ENCODE measurements at places on chromosomes 16 and 17.

- DNase-seq = no peak
Measured at GRCh38 chr16:9055661-9056060, 35.8 kb upstream of the HAPSTR1 start.

- no peak for DNase-seq
Measured at GRCh38 chr16:67207249-67208091, 8.5 kb downstream of the ELMO3 start.

DNA sequence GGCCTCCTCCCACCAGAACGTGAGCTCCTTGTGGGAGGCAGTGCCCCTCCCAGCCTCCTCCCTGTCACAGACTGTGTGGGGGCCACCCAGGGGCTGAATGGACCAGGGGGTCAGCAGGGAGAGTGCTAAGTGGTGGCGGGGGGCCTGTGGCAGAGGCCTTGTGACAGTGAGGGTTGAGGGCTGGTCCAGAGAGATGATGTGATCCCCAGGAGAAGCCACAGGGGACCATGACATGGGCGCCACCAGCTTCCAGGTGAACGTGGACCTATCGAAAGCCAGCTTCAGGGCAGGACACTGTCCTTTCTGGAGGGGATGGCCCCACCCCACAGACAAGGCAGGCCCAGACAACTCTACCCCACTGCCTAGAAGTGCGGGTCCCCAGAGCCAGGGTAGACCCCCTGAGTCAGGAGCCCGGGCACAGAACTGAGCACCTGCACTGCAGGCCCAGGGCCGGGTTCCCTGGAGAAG, 3.1 kb downstream of the SPSB3 start:
- DNase-seq = no peak

DNA sequence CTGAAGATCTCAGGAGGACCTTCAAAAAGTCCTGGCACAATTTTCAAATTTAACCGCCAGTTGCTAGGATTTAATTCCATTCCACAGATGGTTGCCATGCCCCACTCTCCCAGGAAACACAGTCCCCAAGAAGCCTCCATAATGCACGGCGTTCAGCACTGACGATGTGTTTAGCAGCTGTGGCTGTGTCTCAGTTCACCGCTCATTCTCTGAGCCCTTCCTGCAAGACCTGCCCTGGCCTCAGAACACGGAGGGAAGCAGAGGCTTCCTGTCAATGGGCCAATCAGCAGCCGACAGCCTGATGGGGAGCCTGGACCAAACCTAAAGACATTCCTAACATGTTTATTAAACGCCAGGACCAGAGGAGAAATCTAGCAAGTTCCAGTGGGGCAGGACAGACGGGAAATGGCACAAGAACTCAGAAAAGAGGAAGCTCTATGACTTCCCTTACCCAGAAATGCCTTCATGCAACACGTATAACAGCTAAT, 4.9 kb downstream of the MYLK3 start:
- peak; percentile 67 for DNase-seq

DNA sequence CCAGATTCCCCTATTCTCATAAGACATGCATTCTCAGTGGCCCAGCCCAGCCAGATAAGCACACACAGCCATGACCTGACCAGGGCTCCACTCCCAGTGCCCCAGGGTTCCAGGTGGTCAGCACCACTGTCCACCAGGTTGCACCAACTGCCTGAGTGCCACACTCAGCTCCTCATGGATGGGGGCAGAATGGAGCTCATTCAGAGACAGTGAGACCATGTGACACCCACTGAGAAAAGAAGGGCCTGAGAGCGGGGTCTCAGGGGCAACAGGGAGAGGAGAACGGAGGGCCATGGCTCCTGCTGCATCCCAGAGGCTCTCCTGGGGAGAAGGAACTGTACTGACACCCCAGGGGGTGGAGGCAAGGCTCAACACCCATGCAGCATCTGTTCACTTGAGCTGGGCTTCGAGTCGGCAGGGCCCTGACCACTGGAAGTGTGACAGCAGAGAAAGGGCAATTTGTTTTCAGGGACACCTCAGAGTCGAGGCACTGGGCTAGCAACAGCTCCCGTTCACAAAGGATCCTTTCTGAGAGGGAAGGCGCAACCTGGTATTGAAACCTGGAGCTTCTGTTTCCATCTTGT, 18.7 kb upstream of the SLC38A8 start:
- DNase-seq = no peak

GRCh38 chr16:68490829-68491575, 42.7 kb upstream of the SMPD3 start:
- no peak for DNase-seq

DNA sequence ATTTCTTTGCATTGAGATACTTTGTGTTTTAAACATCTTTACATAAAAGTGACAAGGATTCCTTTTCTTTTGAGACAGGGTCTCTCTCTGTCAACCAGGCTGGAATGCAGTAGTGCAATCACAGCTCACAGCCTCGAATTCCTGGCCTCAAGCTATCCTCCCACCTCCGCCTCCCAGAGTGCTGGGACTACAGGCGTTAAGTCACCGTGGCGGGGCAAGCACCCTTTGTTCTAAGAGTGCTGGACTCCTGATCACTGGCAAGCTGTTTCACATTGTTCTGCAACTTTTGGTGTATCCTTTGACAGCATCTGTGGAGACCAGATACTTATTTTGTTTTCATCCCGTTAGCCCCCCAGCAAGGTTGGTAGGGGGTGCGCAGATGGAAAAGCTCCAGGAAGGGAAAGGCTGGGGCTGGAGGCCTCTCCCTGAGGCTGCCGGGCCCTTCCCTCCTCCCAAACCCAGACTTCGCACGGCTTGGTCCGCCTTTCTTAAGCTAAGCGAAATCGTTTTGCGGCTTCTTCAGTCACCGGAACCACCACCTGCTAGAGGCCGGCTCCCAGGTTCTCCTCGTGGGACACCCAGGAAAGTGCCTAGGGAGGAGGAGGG, 1.1 kb downstream of the ST6GALNAC2 start:
- DNase-seq = no peak

- DNase-seq = no peak
Measured at GRCh38 chr16:68072038-68072695, 13.0 kb upstream of the NFATC3 start.

DNA sequence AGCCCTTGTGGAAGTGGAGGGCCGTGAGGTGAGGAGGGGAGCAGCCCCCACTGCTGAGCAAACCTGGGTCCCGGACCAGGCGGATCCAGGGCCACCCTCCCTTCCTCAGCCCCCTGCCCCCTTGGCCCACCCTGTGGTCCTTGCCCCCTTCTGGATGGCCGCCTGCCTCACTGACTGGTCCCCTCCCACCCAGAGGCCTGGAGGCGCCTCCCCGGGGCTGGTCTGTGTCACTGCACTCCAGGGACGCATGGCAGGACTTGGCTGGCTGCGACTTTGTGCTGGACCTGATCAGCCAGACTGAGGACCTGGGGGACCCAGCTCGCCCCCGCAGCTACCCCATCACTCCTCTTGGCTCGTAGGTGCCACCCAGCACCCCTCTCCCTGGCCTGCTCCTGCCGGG, 19.2 kb upstream of the SMIM5 start:
- DNase-seq = no peak

GRCh38 chr17:61458000-61458399, 5.8 kb downstream of the TBX4 start:
- no peak for DNase-seq

DNA sequence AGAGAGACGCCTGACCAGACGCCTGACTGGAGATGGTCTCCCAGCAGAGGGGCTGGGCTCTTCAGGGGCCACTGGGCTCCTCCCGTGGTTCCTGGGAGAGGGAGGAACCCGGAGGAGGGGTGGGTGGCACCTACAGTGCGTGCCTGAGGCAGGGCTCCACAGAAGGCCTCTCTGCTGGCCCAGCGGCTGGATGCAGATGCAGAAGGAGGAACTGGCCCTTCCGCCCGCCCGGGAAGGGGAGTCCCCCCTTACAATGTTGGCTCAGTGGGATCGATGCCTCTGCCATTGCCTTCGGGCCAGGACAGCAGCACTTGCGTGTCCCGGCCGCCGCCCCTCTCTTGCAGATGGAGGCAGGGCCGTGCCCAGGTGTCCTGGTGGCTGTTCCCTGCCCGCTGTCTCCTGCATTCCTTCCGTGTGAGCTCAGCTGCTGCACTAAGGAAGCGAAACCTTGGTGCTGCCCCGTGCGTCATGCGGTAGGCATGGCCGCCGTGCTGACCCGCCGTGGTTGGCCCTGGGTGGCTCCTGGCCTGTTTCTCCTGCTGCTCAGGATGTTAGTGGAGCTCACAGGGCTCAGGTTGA, 15.1 kb downstream of the BAIAP2 start:
- DNase-seq = no peak

DNA sequence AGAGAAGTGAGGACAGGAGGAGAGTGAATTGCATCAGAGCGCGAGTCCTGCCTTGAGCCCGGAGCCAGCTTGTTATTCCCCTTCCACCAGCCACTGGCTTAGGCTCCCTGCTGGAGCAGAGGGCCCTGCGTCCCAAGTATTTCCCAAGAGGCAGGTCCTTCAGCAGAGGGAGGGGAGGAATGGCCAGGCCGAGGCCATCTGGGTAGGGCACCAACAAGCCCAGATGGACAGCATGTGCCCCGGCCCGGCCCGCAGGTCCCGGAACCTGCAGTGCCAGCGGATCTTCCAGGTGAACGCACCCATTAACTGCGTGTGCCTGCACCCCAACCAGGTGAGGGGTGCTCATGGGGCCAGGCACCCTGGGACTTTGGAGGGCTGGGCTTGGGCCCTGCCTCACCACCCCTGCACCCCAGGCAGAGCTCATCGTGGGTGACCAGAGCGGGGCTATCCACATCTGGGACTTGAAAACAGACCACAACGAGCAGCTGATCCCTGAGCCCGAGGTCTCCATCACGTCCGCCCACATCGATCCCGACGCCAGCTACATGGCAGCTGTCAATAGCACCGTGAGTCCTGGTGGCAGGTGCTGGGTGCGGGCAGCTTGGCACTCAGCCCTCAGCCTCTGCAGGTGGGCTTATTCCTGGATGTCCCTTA, 1.7 kb downstream of the MLST8 start:
- no peak for DNase-seq

DNA sequence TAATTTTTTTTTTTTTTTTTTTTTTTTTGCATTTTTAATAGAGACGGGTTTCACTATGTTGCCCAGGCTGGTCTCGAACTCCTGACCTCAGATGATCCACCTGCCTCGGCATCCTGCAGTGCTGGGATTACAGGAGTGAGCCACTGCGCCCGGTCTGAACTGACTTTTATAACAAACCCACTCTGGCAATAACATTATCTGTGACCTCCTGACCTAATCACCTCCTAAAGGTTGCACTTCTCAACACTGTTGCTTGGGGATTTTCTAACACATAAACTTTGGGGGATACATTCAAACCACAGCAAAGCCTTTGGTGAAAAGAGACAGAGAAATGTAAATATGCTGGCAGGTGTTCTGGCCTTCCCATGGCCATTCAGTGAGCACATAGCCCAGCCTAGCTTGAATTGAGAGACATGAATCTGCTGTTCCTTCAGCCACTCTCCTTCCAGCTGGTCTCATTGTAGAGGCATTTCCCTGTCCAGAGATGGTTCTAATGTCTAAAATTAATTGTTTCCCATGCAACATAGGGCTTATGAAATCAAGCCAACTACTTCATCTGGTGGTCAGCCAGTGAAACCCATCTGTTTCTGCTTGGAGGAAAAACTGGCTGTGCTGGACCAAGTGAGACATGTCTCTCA, 28.3 kb downstream of the LYRM1 start:
- no peak for DNase-seq

- no peak for DNase-seq
Measured at GRCh38 chr17:4354206-4354605, 12.3 kb downstream of the UBE2G1 start.

GRCh38 chr17:2402544-2402943, 1.7 kb upstream of the MNT start:
- no peak for DNase-seq

DNA sequence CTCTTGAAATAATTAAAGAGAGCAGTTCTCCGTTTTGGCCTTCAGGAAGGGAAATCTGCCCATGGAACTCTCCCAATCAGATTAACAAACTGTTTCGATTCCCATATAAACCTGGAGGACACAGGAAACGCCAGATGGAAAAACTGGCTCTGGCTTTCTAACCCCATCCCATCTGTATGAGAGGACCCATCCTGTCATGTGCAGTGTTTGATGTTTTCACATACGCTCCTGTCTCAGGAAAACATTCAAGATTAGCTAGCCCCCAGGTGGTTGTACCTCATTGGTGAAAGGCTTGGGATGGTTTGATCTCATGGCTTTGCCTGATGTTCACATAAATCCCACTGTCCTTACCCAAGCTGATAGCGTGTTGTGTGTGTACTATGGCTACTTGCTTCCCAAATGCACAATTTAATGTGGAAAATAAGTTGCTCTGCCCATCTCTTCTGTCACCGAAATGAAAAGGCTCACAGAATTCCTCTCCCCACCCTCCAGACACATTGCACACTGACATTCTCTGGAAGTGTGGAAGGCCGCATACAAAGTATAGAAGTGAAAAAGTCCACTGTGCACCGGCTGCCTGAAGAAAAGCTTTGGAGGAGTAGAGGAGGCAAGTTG, 18.2 kb upstream of the ERN1 start:
- peak; percentile 41 for DNase-seq

- no peak for DNase-seq
Measured at GRCh38 chr16:72952811-72953271, 95.1 kb downstream of the ZFHX3 start.
